Ovary (tissue), 10 donors: ENCODE measurements at places on chromosomes 6 and 20.

GRCh38 chr6:6599468-6599873 is 11.0 kb downstream of the LY86 start:
- DNase-seq: no peak

GRCh38 chr6:41073968-41074691 is 1.4 kb downstream of the NFYA start:
- no peak for DNase-seq

DNA sequence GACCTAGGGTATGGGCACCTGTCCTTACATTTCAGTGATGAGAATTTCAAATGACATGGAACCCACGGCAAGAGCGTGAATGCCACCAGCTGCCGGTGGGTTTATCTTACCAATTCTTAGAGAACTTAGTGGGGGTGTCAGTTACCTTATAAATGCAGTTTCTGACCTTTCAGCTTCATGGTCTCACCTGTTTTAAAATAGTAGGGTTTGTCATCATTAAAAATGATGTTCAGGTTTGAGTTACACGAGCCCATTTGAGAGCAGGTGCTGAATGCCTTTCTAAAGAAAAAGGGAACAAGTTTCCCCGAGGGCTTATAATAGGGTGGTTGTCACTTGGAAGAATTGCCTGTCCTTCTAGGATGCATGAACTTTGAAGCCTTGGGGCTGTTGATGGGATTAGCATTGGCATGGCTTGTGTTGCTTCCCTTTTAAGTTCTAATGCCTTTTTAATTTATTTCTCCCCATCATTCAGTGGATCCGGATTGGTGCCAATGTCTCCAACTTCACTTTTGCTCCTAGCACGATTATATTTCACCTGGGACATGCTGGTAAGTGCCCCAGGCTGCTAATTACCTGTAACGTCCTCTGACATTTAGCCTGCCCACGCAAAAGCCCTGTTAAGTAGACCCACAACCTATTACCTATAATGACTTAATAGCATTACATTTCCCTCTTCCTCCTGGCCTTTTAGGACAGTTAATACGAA is 27.9 kb downstream of the GHRH start:
- DNase-seq: no peak

DNA sequence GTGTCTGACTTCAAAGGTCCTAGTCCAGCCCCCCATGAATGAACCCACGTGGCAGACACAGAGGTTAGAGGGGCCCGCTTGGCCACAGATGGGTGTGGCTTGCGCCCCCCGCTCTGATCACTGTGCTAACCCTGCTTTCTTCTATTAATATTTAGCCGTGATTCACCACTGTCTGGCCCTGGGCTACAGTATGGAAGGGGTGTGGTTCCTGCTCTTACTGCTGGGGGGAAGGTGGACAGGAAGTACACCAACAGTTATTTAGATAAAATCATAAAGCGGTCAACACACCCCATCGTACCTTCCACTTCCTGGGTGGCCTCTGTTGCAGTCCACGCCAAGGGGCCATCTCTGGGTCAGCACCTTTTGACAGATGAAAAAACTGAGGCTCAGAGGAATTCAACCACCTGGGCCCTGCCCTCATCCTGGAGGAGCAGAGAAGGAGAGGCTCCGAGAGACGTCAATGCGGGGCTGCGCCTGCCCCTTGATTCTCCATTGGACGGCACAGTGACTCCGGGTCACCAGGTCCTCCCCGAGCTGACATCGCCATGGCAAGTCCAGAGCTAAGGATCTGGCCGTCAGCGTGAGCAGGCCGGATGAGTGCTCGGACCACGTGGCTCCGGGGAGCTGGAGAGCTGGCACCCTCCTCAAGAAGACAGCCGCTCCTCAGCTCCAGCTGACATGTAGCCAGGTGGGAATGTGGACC is 206.3 kb downstream of the PREX1 start:
- DNase-seq: no peak

DNA sequence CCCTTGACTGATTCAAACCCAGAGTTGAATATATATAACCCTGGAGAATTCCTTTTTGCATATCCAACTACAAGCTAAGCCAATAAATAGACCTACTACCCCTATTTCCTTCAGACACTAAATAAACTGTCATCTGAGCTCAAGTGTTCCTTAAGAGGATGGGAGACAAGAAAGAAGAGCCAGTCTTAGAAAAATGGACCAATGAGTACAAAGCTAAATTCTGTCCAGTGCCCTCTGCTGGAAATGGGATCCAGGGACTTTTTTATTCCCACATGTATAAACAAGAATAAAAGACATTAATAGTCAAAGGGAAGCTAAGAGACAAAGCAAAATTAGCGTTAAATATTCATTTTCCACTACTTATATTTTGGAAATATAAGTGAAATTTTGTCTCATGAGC is 4.8 kb downstream of the PPP1R10 start:
- no peak for DNase-seq

DNA sequence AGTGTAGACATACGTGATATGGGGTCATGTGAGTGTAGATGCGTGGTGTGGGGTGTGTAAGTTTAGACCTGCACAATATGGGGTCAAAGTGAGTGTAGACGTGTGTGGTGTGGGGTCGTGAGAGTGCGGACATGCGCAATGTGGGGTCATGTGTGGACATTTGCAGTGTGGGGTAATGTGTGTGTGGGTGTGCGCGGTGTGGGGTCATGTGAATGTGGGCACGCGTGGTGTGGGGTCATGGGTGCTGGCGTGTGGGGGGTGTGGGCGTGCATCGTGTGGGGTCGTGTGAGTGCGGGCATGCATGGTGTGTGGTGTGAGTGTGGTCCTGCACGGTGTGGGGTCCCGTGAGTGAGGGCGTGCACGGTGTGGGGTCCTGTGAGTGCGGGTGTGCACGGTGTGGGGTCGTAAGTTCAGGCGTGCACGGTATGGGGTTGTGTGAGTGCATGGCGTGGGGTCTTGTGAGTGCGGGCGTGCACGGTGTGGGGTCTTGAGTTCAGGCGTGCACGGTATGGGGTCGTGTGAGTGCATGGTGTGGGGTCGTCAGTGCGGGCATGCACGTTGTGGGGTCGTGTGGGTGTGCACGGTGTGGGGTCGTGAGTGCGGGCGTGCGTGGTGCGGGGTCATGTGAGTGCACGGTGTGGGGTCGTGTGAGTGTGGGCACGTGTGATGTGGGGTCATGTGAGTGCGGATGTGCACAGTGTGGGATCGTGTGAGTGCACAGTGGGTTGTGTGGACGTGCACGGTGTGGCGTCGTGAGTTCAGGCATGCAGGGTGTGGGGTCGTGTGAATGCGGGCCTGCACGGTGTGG is 14.3 kb downstream of the PCMTD2 start:
- DNase-seq: no peak

- DNase-seq: no peak
Observed at GRCh38 chr6:138526822-138527235, 27.5 kb upstream of the NHSL1 start.

GRCh38 chr6:135503703-135504475 is 6.3 kb upstream of the AHI1 start:
- no peak for DNase-seq

- DNase-seq: no peak
Observed at GRCh38 chr6:136920216-136920615, 1.9 kb upstream of the SLC35D3 start.

DNA sequence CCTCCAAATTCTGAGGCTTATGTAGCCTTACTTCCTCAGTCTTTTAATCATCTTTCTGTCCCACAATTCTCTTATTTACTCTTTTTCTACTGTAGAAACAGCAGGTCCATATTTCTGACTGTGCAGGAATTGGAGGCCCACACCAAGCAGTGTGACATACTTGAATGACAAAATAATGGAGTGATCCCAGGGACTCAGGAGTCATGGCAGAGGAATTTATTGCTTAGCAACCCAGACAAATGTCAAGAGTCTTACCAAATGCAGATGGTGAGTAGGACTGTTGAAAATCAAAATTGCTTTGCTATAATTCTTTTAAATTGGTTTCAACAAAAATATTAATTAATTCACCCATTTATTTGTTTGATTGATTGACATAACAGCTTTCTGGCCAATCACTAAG is 59.9 kb downstream of the HTR1B start:
- no peak for DNase-seq

DNA sequence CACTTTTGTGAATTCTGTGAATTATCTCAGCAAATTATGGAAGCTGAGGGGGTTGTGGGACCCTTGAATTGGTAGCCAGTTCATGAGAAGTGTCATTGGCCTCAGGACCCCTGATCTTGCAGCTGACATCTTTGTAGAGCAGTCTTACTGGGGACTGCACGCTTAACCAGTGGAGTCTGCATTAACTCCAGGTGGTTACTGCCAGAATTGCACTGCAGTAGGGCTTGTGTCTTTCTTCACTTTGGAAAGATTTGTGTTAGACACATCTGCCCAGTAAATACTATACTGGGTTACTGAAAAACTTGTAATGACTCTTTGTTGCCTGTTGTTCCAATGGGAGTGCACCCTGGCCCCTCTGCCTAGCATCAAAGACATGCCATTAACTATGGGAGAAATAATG is 21.2 kb upstream of the CDKN1A start:
- no peak for DNase-seq

- no peak for DNase-seq
Observed at GRCh38 chr20:62087632-62088031, 22.0 kb upstream of the TAF4 start.

- no peak for DNase-seq
Observed at GRCh38 chr20:46151936-46152335, 33.8 kb downstream of the CD40 start.

DNA sequence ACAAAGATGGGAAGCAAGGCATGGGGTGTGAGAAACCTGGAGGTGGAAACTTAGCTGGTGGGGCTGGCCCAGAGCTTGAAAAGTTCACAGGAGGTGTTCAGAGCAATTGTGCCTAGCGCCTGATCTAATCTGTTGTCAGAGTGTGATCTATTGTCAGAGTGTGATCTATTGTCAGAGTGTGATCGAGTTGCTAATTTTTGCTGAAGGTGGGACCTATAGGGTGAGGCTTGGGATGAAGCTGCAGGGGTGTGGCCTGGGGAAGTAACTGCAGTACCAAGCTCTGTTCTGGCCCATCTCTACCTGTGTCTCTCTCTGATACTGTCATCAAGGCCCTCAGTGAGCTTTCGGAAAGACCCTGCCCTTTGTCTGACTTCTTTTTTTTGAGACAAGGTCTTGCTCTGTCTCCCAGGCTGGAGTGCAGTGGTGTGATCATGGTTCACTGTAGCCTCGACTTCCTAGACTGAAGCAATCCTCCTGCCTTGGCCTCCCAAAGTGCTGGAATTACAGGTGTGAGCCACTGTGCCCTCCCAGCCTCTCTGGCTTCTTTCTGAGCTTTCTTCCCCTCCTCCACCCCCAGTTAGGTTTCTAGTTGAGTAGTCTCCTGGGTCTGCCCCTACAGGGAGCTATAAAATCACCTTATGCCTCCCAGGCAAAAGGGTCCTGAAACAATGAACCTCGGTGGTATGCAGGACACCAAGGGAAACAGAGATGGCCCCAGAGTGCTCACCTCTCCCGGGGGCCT is 150.8 kb upstream of the RNF24 start:
- no peak for DNase-seq

GRCh38 chr6:51954681-51955080 is 132.7 kb downstream of the PKHD1 start:
- DNase-seq: no peak

- DNase-seq: no peak
Observed at GRCh38 chr20:1373614-1374013, 19.2 kb downstream of the FKBP1A start.

DNA sequence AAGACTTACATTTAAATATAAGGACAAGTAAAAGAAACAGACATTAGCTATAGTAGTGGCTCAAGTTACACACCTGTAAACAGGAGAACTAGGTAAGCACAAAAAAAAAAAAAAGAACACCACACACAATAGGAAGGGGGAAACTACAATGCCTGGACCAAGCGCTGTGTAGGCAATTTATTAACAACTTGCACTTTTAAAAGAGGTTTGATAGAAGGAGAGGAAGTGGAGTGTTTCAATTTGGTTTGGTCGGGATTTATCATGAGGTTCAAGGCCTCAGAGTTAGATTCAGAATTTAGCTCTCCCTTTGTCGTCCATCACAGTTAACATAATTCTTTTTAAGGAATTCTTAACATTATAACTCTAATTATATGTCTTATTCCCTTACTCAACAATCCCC is 1.1 kb upstream of the USP49 start:
- DNase-seq: no peak

DNA sequence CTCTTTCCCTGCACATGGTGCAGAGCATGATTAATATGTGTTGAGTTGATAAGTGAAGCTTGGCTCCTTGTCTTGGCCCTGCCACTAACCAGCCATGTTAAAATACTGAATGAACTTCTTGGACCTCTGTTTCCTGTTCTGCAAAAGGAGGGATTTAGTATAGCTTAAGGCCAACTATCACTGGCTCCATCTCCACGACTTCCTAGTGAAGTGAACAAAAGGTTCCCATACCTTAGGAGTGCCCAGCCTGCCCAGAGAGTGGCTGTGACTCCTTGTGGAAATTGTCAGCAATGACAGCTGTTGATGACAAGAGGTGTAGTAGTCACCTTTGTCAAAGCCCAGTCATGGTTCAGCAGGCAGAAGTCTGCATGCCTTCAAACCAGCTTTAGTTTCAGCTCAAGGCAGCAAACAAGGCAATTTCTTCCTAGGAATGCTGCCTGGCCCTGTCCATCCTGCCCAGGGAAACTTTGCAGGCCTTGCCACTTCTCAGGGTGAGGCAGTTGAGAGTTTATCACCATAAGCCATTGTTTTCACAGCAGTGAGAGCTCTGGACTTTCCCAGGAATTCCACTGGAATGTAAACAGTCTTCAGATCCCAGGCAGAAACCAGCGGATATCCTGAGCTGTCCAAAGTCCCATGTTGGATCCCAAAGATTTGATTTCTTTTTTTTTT is 169.7 kb upstream of the TNFAIP3 start:
- DNase-seq: no peak

DNA sequence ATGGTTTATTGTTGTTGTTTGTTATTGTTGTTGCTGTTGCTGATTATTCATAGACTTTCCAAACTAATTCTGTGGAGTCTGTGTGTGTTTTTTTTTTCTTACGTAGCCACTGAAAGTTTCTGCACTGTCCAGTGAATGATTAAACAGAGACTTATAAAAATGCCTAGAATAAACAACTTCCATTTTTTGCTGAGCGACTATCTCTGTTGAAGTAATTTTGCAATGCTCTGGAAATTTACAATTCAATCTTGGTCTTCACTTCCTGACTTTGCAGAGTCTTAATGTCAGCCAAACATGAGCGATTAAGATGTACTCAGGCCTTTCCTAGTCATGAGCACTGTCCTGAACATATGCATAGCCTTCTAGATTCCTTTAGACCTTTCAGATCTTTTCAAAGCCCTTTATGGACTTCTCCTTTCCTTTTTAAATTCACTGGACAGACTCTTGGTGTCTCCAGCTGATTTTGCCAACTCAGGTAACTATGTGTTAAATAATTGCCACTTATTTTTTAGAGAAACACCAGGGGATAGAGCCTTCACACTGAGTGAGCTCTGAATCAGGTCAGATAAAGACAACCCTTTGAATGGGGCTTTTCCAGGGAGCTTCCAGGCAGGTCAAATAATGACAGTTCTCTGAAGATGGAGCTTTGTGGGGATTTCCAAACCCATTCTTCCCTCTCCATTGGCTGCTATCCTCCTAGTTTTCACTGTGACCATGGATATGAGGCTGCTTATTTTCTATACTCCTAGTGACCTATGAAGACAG is 622.8 kb upstream of the EPHA7 start:
- no peak for DNase-seq

- no peak for DNase-seq
Observed at GRCh38 chr20:33232486-33233072, 3.2 kb upstream of the BPIFA1 start.

GRCh38 chr6:68951270-68951669 is 316.2 kb downstream of the ADGRB3 start:
- DNase-seq: no peak

GRCh38 chr6:32074996-32075532 is 34.1 kb downstream of the TNXB start:
- DNase-seq: no peak
